ENCODE measurements at places on chromosomes 5 and 9.
A peak's percentile ranks its signal among the peaks of the same experiment; 100 is the strongest.

- DNase-seq = no peak
Measured at GRCh38 chr5:73311291-73312110, 137.1 kb downstream of the FOXD1 start.

DNA sequence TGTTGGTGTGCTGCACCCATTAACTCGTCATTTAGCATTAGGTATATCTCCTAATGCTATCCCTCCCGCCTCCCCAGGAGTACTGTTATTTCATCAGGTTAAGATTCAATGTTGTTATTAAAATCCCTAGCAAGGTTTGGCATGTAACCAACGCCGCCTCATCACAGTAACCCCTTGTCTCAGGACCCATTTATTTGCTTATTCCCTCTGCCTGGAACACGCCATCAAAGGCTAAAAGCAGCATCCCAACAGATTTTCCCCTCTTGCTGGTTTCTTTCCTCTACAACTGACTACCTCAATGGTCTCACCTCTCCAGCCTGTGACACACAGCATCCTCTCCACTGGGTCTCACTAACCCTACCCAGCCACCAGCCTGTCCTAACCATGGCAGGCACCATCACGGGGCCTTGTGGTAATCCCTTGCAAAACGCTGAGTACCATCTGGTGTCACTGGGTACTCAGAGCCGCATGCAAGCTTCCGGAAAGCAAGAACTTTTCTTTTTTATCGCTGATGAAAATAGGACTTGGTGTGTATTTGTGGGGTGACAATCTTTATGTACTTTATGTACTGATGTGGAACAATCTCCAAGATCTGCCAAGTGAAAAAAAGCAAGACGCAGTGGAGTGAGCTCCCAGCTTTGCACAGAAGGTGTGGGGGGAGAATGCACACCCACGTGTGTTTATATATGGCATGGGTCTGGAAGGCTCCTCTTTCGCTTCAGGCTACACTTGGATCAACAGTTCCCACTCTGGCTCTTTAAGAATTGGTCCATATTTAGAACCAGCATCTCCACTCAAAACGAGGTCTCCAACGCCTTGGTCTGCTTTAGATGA lies 6.1 kb downstream of the RPS14 start:
- no peak for DNase-seq

DNA sequence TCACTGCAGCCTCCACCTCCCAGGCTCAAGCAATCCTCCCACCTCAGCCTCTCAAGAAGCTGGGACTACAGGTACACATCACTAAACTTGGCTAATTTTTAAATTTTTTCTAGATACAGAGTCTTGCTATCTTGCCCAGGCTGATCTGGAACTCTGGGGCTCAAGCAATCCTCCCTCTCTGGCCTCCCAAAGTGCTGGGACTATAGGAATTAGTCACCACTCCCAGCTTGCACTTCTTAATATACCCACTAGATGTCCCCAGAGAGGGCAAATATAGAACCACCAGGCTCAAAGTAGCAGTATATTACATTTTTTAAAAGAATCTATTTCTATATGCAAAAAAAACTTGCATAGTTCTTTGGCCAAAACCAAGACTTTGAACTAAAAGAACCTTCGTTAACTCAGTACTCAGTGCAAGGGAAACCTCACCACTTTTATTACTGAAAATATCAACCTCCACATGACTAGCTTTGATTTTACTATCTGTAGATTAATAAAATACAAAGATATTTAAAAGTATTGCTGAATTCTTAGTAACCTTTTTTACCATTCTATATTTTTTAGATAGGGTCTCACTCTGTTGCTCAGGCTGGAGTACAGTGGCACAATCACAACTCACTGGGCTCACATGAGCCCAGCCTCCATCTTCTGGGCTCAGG lies 25.8 kb upstream of the HSD17B3 start:
- peak; percentile 62 for DNase-seq

DNA sequence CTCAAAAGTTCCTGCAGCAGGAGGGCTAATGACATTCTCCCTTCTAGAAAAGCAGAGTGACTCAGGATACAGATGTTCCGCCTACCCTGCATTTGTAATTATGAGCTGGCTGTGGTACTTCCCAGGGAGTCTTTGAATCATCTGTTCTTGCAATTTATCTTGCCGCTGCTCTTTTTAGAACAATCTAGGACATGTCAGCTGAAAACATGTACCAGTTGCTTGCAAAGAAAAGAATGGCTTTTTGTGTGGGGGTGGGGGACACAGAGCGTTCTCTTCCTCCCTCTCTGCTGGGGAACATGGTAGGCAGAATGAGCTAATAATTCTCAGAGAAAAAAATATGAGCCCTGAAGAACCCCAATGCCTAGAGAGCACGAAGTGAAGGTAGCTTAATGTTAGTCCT lies 51.7 kb upstream of the TUT7 start:
- peak; percentile 3 for DNase-seq

- no peak for DNase-seq
Measured at GRCh38 chr5:167726642-167727041, 564.8 kb upstream of the WWC1 start.

DNA sequence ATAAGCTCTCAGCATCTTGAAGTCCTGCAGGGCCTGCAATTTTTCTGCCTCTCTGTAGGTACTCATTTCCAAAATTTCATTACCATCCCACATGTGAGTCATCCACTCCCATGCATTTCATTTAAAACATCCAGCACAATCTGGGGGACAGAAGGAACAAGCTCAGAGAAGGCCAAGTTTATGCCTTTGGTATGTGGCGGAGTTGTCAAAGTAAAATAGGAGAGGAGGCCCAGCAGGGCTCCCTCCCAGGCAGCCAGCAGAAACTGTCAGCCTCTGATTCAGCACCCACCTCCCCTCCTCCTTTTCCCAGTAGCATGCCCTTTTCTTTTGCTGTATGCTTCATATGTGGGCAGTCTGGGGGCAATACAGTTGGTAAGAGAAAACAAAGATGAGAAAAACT lies 126.4 kb upstream of the ZNF366 start:
- no peak for DNase-seq

GRCh38 chr9:68778635-68779034 lies 73.6 kb downstream of the PIP5K1B start:
- no peak for DNase-seq

GRCh38 chr5:312845-313244 lies 8.7 kb upstream of the AHRR start:
- DNase-seq = no peak

DNA sequence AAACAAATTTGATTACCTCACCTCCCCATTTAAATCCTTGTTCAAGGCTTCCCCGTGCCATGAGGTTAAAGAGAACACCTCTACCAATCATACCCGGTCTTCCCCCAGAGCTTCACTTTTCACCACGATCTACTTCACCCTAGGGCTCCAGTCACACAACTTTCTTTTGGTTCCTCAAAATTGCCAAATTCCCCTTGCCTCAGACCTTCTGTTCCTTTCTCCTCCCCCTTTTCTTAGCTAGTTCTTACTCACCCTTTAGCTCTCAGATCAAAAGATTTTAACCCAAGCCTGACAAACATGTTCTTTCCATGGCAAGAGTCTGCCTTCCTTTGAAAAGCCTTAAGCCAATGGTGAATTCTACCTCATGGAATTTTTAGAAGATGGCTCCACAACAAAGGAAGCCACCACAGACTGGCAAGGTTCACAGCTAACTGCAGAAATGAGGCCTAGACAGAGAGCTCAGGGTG lies 56.7 kb downstream of the MAPKAP1 start:
- peak; percentile 87 for DNase-seq

GRCh38 chr5:100790951-100791350 lies 112.1 kb downstream of the ST8SIA4 start:
- no peak for DNase-seq

DNA sequence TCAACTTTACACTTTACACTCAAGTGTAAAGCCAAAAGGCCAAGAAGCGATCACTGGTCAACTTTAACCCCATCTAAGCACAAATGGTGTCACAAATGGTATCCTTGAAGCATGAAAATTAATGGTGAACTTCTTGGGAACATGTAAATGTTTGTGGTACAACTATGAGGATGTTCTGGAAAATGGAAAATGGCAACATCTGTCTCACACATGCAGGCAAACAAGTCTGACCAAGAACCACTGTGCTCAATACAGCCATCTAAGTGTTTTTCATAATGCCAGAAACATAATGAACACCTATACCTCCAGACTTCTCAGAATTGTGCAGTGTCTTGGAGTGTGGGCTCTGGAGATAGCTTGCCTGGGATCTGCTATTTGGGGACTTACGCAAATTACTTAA lies 171.0 kb downstream of the GLIS3 start:
- DNase-seq = no peak

DNA sequence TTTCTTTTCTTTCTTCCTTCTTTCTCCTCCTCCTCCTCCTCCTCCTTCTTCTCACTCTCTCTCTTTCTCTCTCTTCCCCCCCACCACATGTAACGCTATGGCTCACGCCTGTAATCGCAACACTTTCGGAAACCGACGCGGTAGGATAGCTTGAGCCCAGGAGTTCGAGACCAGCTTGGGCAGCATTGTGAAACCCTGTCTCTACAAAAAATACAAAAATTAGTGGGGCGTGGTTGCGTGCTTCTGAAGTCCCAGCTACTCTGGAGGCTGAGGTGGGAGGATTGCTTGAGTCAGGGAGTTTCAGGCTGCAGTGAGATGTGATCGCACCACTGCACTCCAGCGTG lies 736 bp upstream of the GLDC start:
- DNase-seq = no peak

DNA sequence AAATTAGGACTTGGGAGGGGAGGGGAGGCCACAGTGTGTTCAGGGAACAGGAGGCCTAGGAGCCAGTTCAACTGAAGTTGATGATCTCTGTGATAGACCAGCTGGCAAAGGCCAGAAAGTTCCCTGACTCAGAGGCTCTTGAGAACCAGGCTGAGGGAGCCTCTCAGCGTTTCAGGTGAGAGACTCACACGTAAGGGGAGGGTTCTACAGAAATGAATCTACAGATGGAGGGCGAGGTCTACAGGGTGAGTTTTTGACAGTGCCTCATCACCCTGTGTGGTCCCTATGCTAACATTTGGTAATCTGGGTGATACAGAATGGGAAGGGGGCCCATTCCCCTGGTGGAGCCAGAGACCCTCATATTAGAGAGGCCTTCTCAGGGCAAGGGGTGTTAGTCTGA lies 32.0 kb downstream of the ENHO start:
- DNase-seq = no peak

DNA sequence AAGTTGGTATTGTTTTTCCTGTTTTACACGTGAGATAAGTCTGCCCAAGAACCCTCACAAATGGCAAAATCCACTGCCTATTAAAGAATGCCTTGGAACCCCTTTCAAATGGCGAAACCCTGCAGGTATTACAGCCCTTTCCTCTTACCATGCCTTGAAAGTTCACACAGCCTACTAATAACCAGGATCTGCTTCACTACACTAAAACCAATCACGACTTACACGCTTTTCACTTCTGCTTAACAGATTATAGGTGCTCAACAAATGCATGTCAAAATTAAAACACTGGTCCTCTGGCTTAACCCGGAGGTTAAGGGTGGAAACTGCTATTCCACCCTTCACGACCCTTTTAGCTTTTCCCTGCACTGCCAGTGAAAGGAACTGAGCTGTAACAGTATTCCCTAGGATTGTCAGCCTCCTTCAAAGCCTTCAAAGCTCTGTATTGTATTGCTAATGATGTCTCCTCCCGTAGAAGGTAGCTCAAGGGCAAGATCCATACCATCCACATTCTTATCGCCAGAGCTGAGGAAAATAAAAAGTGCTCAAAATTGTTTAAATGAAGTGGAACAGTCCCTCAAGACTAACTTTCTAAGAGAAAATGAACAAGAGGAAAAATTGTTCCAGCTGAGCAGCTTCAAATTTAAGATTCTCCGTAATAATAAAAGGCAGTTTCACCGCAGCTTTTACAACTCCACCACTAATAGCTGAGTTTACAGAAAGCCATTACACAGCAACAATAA lies 997 bp downstream of the AUH start:
- DNase-seq = peak; percentile 26

DNA sequence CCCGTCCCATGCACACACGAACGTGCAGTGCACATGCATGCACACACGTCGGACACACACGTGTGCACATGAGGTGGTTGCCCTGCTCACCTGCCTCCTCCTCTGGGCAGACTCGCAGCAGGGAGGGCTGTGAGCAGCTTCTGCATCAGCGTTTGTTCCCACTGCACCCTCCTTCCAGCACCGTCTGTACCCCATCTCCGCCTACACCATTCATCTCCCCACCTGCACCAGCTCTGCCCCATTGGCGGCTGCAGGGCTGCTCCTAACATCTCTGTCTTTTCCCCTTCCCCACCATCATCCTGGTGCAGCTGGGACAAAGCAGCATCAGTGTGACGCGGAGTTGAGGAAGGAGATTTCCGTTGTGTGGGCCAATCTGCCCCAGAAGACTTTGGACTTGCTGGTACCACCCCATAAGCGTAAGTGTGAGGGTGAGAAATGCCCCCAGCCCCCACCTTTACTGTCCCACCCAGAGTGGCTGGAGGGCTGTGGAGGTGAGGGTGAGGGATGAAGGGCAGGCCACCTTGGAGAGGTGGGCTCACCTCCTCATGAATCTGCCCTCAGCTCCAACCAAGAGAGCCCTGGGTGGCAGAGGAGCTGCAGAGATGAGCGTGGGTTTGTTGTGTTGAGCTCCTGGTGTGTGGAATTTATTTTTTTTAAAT lies 234.6 kb downstream of the CACNA1B start:
- no peak for DNase-seq

GRCh38 chr5:158999339-158999738 lies 100.4 kb downstream of the EBF1 start:
- no peak for DNase-seq

DNA sequence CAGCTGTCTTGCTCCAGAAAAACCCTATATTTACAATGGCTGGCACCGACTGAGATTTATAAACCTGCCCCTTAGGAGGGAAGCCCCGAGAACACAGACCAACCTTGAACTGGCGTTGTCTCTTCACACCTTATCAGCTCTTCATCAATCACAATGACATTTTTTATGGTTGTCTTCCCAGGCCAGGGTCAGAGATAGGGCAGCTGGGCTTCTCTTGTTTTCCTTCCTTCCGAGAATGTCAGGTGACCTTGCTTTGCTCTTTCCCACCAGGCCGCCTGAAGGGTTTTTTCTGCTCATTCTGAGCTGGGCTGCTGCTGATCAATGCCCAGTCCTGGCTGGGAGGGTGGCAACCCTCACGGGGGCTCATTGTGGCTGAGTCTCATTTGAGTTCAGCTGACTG lies 619.1 kb downstream of the CCDC171 start:
- DNase-seq = no peak

DNA sequence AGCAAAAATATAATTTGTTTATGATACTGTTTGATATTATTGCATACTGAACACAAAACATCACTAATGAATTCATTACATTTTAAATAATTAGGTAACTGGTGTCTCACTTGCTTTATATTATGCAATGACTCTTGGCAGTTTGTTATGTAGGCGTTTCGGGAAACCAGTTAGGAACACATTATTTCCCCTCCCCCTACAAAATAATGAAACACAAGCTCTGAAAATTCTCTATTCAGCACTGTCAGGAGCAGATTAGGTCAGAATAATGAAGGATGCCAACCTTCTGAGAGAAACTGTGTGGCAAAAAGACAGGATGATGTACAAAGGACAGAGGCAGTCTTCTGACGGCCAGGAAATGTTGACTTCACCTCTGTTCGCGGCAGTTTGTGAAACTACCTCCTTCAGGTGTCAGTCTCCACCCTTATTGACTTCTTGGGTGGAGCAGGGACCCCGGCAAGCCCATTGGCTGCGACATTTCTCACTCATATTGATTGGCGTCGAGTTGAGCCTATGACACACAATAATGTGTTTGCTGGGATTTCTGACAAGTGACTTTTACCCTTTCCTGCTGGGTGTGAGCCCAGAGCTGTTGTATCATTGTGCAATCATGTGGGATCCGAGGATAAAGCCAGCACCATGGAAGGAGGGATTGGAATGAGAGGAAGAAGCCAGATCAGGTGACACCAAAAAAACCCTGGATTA lies 33.9 kb downstream of the SH3PXD2B start:
- no peak for DNase-seq

- peak; percentile 64 for DNase-seq
Measured at GRCh38 chr5:177382423-177383029, 1.7 kb upstream of the SLC34A1 start.

All from KBM-7 (cell line).